ENCODE measurements at places on chromosomes 1 and 21.

GRCh38 chr1:22799971-22800370 lies 89.3 kb downstream of the EPHB2 start:
- no peak for DNase-seq

DNA sequence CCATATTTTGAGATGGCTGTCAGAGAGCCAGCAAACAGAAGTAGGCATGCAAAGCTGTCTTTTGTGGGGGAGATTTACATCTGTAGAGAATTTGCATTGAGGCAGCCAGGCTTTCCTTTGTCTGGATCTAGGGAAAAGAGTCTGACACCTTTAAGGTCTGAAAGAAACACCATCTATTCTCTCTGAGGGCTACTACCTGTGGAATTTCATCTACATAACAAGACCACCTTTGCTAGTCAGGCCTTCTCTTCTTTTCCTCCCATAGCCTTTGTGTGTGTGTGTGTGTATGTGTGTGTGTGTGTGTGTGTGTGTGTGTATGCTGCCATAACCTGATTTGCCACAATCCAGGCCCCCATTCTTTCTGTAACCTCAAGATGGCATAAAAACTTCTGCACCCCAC lies 28.4 kb upstream of the DMRTB1 start:
- no peak for DNase-seq

GRCh38 chr1:17470021-17470799 lies 30.7 kb upstream of the RCC2 start:
- no peak for DNase-seq

- DNase-seq: no peak
Observed at GRCh38 chr1:157272729-157273524, 134.7 kb upstream of the ETV3 start.

DNA sequence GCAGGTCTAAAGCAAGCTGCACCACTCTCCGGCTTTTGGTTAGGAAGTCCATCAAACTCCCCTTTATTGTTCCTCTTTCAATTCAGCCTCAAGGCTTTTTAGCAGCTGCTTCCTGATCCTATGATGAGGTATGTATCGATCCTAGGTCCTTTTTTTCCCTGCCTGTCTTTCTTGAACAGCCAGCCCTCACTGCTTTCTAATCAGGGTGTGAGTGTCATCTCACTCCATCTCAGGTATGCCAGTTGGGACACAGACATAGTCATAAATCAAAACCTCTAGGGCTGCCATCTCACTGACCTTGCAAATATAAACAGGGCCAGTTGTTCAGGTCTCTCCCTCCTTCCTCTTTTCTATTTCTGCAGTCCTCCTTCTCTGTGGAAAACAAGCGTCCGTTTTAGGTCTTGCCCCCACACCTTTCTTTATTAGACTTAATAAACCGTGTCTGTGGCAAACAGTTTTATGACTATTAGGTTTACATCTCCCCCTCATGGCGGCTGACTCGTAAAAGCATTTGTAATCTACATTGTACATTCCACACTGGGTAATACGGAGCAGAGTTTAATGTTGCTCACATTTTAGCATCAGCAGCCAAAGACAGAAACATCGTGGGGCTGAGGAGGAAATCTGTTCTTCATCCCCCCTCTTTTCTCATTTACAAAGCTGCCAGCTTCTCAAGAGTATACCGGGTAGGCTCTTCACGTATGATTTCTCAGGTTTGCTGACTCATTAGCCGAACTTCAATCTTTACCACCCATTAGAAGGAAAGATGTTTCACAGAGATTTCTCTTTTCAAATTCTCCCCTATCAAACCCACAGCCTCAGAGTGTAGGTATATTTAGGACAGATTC lies 11.6 kb downstream of the STYXL2 start:
- no peak for DNase-seq

DNA sequence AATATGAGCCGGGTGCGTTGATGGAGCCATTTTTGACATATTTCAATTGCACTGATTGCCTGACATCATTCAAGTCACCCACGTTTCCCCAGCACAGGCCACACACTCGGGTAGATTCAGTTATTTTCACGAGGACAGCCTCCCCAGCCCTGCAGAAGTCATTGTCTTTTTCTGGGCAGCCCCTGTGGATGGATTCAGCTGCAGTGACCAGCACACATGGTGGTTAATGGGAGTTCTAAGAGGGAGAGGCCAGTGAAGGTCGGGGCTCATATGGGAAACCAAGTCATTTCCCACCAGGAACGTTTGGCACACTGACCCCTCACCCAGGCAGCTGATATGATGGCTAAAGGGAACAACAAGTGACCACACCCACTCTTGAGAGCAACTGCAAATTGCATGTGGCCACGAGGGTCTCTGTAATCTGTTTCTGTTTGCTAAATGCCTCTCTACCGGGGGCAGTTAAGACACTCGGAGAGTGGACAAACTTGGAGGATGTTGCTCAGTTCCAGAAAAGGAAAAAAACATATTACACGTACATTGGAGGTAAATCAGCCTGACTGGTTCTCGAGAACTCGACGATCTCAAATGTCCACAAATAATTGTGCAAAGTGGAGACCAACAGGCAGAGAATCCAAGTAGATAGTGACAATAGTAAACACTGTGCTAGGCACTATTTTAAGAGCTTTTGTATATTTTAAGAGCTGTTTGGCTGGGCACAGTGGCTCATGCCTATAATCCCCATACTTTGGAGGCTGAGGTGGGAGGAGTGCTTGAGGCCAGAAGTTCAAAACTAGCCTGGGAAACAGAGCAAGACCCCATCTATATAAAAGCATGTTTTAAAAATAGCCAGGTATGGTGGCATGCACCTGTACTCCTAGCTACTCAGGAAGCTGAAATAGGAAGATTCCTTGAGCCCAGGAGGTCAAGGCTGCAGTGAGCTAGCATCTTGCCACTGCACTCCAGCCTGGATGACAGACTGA lies 167.2 kb upstream of the IRF2BP2 start:
- DNase-seq: no peak

- DNase-seq: no peak
Observed at GRCh38 chr1:243938208-243938607, 88.2 kb upstream of the AKT3 start.

GRCh38 chr21:46144464-46145070 lies 10.8 kb downstream of the FTCD start:
- no peak for DNase-seq

DNA sequence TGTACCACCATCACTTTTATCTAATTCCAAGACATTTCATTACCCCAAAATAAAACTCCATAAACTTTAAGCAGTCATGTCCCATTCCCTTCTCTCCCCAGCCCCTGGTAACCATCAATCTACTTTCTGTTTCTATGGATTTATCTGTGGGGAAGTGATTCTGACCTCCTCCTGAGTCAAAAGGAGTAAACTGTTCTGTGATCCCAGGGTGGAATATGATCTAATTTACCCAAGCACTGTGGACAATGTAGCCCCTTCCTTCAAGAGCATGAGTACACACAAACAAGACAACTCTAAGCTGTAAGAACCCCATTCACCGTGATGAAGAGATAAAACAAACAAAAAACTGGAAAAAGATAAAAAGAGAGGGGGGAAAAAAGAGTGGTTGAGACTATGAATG lies 77.9 kb downstream of the PLPP3 start:
- DNase-seq: no peak

DNA sequence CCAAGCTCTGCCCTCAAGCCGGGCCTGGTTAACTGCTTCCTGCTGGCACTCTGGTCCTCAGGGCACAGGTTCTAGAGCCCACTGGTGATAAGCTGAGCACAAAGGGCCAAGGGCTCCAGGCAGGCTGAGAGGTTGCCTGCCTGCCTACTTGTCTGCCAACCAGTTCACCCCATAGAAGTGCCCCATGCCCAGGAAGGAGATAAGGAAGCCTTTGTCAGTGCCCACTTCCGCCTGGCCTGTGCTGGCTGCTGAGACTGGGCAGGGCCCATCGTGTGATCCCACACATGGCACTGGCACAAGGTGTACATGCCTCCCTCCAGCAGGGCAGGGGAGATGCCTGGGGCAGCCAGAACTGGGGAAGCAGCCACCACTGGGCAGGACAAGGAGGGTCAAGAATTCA lies 24.1 kb downstream of the SLC9A1 start:
- no peak for DNase-seq

DNA sequence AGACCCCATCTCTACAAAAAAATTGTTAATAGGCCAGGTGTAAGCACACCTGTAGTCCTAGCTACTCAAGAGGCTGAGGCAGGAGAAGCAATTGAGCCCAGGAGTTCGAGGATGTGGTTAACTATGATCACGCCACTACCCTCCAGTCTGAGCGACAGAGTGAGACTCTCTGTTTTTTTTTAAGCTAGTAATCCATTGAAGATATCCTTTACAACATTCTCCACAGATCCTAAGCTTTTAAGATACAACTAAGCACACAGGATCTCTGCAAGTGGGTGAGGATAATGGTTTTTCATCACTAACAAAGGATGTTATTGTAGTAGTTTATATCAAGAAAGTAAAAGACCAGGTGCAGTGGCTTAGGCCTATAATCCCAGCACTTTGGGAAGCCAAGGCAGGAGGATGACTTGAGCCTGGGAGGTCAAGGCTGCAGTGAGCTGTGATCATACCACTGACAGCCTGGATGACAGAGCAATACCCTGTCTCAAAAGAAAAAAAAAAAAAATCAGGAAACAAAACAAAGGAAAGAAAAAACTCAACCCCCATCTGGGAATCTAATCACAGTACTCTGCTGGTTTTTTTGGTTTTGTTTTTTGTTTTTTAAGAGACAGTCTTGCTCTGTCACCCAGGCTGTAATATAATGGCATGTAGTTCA lies 166.1 kb downstream of the RERE start:
- no peak for DNase-seq

DNA sequence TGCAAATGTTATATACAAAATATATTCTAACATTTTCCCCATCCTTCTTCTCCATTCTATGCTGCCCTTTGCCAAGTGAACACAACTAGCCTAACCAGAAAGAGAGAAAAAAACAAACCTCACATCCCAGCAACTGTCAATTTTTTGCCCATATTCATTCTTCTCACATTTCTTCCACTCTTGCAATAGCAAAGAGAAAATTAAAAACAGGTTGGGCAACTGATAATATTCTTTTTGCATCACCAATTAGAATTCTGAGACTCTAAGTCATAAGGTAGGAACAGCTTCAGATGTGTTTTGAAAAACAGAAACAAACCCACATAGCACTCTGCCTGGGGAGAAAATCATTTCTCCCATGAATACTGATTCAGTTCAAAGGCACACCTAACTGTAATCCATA lies 25.2 kb upstream of the EXO1 start:
- no peak for DNase-seq

- DNase-seq: no peak
Observed at GRCh38 chr1:212981571-212982328, 31.4 kb downstream of the VASH2 start.

DNA sequence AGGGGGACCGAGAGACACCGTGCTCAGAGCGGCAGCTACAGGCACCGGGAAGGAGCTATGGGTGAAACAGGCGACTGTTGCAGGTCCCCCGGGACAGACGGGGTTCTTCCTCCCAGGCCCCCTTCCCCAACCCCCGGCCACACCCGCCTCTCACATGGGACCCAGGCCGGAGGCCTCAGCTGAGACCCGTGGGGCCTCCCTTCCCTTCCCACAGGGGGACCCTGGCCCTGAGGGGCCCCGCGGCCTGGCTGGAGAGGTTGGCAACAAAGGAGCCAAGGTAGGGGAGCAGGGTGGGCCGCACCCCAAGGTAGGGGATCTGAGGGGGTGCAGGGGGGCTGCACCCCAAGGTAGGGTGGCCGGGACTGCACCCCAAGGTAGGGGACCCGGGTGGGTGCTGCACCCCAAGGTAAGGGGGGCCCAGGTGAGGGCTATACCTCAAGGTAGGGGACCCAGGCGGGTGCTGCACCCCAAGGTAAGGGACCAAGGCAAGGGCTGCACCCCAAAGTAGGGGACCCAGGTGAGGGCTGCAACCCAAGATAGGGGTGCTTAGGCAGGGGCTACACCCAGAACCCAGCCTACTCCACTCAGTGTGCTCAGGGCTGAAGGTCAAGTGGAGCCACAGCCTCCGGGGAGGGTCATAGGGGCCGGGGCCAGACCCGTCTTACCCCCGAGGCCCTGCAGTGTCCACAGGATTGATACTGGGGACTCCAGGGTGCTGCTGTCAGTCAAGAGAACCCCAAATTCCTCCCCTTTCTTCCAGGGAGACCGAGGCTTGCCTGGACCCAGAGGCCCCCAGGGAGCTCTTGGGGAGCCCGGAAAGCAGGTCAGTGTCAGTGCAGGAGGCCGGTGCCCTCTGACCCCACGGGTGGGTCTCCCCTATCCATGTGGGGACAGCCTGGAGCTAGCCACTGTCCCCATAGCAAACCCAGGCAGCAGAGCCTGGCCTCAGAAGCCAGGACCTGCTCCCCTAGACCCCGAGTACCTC lies 22.7 kb downstream of the COL6A2 start:
- DNase-seq: no peak

Data from colonic mucosa (tissue), 4 donors.